AG04449 (cell line): ENCODE measurements at places on chromosomes 5 and 9.

- DNase-seq: no peak
These were observed 114.3 kb downstream of the SLC1A3 start for GRCh38 chr5:36720688-36721087.

- DNase-seq: no peak
These were observed 54.9 kb downstream of the MTX3 start for GRCh38 chr5:79936002-79936645.

GRCh38 chr5:3218916-3219650, 376.5 kb upstream of the IRX1 start:
- no peak for DNase-seq

- no peak for DNase-seq
These were observed 250.2 kb downstream of the PDZD2 start for GRCh38 chr5:31889001-31889561.

DNA sequence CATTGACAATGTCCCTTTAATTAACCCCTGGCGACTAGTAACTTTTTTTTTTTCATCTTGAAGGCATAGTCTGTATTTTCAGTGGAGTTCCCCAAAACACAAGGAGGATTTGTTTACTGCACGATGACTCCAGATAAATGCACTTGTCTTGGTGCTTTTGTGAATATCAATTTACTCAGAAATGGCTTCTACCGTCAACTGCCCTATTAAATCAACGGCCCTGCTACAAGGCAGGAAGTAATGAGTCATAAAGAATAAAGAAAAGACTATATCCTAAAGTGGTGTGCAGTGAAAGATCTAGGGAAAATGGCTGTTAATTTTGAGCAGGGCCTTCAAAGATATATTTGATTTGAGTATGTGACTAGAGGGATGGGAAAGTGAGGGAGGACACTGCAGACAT, 388.3 kb upstream of the CHD1 start:
- DNase-seq: no peak

DNA sequence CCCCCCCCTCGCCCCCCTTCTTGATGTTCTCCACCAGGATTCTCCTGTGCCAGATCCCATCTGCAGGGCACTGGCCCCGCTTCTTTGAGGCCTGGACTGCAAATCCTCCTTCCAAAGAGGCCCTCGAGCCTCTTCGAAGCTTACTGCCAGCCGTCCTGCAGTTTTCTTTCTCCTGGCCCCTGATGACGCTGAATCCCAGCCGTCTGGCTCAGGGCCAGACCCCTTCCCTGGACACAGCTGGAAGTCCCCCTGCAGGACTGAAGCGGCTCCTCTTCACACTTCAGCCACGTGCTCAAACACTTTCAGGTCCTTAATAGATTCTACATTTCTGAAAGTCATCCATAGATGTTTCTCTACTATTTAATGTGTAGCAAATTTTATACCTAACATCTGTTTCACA, 121.5 kb downstream of the EHMT1 start:
- DNase-seq: no peak
